Fibroblast of skin of left biceps (primary cell): ENCODE measurements at places on chromosomes 12 and 14.

DNA sequence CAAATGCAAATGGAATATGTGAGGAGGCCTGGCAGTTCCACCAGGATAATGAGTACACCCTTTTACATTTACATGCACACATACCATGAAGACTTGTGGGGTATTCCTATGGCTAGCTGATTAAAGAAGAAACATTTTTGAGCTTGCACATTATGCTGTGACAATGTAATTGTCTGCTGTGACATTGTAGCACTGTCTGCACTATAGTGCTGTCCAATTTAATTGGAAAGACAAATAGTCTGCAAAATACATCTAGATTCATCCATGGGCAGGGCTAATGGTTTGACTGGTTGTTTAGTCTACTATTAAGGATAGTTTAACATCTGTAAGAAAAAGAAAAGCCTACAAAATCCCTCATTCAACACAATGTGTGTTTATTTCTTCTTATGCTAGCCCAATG lies 1005.6 kb upstream of the LRFN5 start:
- DNase-seq = no peak

GRCh38 chr12:49868952-49869815 lies 26.3 kb upstream of the BCDIN3D start:
- DNase-seq = peak; percentile 88

GRCh38 chr14:90642244-90642717 lies 173.9 kb downstream of the TTC7B start:
- DNase-seq = no peak

DNA sequence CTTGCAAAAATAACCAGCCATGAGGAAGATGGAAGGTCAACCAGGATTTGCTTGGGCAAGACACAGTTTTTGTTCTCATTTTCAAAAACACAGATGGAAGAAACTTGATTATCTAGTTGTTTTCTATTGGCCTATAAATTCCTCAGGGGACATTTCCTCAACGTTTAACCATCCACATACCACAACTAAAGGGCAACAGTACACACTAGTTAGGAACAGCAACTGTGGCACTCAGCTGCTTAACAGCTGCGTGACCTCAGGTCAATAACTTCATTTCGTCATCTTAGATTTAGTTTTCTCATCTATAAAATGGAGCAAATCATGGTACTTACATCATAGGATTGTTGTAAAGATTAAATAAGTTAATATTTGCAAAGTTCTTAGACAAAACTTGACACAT lies 18.7 kb downstream of the SSTR1 start:
- DNase-seq = no peak

- no peak for DNase-seq
Observed at GRCh38 chr12:120914794-120915193, 10.6 kb upstream of the SPPL3 start.
